ENCODE measurements at places on chromosomes 16 and 17.
A peak's percentile ranks its signal among the peaks of the same experiment; 100 is the strongest.

- DNase-seq = no peak
These were observed 4.3 kb downstream of the AMDHD2 start for GRCh38 chr16:2524339-2524938.

DNA sequence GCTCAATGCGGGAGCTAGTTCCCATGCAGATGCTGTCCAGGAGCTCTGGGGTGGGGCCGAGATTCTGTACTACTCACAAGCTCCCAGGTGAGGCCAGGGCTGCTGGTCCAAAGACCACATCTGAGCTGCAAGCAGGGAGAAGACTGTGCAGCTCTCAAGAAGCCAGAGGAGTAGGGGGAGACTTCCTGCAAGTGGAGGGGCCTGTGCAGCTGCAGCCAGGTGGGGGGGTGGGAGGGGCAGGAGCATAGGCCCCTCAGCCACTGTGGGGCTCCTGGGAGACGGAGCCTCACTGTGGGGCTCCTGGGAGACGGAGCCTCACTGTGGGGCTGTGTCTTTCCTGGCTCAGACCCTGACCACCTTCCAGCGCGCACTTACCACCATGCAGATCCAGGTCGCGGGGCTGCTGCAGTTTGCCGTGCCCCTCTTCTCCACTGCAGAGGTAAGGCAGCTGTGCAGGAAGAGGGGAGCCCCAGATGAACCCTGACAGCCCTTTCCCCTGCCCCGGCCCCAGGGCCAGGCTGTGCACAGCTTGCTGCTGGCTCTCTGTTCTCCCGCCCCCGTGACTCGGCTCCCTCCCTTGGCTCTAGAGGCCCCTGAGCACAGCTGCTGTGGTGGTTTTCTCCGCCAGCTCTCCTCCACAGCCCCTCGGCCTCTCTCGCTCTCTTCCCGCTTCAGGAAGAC, 24.3 kb upstream of the DNAI2 start:
- DNase-seq = no peak

GRCh38 chr16:8548166-8548565, 42.1 kb downstream of the TMEM114 start:
- DNase-seq = no peak

GRCh38 chr17:63848834-63849689, 6.6 kb upstream of the SMARCD2 start:
- DNase-seq = peak; percentile 97

DNA sequence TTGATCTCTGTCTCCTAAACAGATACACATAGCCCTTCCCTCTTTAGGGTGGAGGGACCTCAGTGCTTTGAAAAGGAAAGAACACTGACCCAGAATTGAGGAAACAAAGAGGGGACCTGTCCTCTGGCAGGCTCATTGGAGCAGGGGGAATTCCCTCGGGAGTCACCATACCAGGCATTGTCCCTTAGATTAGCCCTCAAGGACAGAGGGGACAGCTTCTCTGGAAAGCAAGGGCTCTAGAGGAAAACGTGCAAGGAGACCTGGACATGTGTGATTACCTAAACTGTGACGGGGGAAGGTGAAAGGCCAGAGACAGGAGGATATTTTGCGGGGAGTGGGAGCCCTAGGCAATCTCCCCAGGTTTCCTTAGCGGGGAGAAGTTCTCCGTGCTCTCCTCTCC, 7.6 kb upstream of the FZD2 start:
- DNase-seq = no peak

- DNase-seq = no peak
These were observed 140.9 kb downstream of the KCNJ2 start for GRCh38 chr17:70310221-70310672.

DNA sequence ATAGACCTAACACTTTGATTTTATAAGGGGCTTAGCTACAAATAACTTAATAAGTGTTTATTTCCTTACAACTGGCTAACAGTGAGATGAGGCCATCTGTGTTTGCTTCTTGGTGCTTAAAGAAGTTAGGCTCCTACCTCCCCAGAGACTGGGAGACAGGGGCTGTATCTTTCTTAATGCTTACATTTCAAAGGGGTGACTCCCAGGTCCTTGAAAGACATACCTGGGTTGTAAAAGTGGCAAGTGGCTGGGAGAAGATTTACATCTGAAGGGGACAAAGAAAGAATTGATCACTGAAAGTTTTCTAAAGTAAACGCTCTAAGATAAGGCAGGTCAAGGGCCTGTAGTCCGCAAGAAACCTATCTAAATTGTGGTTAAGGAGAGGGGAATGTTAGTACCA, 196.8 kb downstream of the CNTNAP4 start:
- DNase-seq = no peak

DNA sequence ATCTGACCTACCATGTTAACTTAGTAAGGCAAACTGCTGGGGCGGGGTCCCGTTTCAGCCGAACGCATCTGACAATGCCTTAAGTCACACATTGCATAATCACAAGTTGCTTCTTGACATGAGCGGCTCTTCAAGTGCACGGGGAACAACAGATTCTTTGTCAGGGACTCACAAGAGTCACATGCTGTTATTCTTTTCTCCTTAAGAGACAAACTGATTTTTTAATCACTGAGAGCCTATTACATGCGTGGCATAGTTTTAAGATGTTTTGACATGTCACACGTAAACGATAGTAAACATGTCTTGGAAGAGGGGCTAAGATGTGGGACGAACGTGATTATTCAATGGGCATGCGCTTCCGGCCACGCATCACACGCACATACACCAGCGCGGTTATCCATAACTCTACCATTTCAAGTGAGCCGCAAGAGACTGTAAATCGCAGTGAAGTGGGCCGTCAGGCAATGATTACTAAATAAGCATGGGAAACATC, 63.4 kb downstream of the ADCY9 start:
- no peak for DNase-seq

DNA sequence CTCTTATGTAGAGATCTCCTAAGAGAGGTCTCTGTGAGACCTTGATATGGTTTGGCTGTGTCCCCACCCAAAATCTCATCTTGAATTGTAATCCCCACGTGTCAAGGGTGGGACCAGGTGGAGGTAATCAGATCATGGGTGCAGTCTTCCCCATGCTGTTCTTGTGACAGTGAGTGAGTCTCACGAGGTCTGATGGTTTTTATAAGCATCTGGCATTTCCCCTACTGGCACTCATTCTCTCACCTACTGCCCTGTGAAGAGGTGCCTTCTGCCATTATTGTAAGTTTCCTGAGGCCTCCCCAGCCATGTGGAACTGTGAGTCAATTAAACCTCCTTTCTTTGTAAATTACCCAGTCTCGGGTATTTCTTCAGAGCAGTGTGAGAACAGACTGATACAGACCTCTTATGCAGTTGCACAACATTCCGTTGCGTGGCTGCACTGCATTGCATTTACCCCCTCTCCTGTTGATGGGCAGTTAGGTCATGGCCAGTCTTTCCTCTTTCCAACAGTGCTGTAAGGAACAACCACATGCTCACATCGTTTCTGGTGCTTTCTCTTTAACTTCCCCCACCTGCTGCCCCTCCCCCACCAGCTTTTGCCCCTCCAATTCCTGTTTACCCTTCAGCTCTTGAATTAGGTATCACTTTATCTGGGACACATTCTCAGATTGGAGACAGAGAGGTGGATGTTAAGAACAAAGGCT, 43.6 kb upstream of the MED9 start:
- DNase-seq = no peak

- no peak for DNase-seq
These were observed 7.0 kb upstream of the CCNF start for GRCh38 chr16:2422123-2422867.

DNA sequence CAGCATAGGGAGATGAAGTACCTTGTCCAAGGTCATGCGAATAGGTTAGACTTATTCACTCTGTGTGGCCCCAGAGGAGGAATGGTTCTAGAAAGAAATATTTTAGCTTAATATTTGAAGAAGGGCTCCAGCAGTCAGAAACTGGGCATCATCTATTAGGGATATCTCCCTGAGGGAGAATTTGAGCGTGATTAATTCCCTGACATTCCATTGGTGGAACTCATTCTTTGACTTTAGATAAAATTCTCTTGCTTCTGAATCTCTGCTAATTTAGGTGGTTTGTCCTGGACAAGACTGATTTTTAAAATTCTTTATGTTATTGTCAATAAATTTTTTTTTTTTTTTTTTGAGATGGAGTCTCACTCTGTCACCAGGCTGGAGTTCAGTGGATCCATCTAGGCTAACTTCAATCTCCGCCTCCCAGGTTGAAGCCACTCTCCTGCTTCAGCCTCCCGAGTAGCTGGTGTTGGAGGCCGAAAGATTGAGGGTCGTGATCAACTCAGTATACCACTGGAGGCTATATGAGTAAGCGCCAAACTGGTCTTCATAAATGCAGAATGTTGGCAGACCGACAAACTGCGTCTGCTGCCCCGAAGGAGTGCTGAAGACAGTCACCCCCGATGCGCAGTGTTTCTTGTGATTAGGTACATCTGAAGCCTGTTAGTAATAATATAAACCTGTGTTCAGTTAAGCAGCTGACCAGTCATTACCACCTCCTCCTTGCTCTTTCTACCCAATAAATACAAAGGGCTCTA, 267.9 kb upstream of the HSBP1 start:
- DNase-seq = no peak

DNA sequence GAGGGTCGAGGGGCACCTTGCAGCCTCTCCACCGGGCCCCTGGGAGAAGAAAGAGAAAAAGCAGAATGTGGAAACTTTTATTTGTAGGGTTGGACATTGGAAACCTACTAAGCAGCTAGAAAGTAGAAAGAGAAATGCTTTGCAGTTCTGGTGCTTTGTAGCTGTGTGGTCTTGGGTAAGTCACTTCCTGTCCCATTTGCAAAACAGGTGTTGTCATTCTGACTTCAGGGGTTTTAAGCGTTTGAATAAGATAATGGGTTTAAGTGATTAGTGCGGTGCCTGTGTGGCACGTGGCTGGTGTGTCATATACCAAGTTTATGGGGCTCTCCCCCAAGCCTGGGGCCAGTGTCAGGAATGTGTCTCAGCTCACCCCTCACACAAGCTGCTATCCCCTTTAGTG, 1.6 kb downstream of the CA4 start:
- DNase-seq = no peak

- no peak for DNase-seq
These were observed 9.5 kb downstream of the SULT1A2 start for GRCh38 chr16:28587386-28587785.

- DNase-seq = no peak
These were observed 27.9 kb downstream of the HOXB1 start for GRCh38 chr17:48502901-48503300.

- DNase-seq = no peak
These were observed 10.8 kb downstream of the POLR2C start for GRCh38 chr16:57473176-57473840.

DNA sequence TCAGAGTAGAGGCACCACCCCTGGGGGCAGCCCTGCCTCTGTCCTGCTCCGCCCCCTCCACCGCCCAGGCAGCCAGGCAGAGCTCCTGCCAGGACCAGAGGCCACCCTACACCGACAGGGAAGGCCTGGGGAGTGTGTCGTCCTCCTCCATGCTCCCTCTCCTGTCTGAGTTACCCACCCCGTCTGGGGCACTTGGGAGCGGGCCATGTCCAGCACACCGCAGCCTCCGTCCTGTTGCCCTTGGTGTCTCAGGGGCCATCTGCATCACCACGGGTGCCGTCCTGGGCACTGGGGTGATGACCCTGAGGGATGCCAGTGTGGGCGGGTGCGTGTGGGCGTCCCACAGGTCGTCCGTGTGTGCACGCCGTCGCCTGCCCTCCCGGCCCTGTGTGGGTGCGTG, 65.3 kb upstream of the ZNF750 start:
- DNase-seq = no peak

DNA sequence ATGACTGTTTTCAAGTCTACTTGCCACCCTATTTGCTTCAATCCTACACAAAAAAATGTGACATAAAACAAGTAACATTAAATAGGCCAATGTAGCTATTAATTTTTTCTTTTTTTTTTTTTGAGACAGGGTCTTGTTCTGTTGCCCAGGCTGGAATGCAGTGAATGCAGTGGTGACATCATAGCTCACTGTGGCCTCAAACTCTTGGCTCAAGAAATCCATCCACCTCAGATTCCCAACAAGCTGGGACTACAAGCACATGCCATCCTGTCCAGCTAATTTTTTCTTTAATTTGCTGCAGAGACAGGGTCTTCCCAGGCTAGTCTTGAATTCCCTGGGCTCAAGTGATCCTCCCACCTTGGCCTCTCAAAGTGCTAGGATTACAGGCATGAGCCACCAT, 29.4 kb downstream of the ANKFY1 start:
- DNase-seq = no peak

- DNase-seq = no peak
These were observed 31.4 kb upstream of the CACNG5 start for GRCh38 chr17:66803474-66803951.

GRCh38 chr16:89094880-89095258, 1.2 kb downstream of the ACSF3 start:
- no peak for DNase-seq

- DNase-seq = no peak
These were observed 89.1 kb downstream of the SSH2 start for GRCh38 chr17:29840884-29841283.

DNA sequence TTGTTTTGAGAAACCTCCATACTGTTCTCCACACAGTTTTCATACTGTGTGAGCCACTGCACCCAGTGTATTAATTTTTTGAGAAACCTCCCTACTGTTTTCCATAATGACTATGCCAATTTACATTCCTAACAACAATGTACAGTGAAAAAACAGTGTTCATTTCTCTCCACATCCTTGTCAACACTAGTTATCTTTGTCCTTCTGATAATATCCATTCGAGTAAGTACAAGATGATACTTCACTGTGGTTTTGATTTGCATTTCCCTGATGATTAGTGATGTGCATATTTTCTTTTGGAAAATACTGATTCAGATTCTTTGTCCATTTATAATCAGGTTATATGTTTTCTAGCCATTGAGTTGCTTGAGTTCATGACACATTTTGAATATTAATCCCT, 462.0 kb downstream of the CDH11 start:
- no peak for DNase-seq

DNA sequence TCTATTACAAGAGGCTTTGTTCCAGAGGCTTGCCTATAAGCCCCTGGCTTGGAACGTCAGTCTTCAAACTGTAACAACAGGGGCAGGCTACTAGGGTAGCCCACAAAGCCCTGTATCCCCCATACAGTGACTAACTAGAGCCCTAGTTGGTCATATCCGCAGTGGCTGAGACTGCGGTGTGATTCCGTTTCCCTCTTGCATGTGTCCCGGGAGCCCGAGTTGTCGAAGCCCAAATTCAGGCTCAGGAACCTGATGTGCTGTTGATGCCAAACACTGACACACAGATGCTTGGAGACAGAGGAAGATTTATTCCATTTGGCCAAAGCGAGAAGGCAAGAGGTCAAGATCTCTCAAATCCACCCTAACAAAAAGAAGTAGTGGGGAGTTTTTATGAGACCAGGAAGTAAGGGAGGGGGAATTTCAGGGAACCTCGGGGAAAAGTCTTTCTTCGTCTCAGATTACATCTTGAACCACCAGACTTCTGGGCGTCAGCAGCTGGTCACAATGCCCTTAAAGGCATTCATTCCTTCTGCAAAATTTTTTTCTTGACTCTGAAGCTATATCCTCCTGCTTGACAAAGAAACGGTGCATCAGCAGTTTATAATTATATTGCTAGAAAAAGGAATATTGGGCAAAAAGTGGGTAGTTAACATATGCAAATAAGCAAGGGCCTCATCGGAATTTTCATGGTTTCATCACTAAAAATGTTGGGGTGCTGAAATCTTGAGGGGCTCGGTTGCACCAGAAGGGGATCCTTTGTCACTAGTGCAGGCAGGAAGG, 879 bp downstream of the SLFN5 start:
- peak; percentile 43 for DNase-seq

GRCh38 chr17:78241277-78242023, 10.0 kb downstream of the TMEM235 start:
- peak; percentile 22 for DNase-seq

Data from erythroblast (primary cell).